OCI-M1 (cell line): ENCODE measurements at places on chromosomes 6 and 20.

GRCh38 chr6:37138856-37139229 is 31.1 kb upstream of the PIM1 start:
- DNase-seq: no peak

- no peak for DNase-seq
Observed at GRCh38 chr6:158408552-158409130, 96.4 kb downstream of the TULP4 start.

DNA sequence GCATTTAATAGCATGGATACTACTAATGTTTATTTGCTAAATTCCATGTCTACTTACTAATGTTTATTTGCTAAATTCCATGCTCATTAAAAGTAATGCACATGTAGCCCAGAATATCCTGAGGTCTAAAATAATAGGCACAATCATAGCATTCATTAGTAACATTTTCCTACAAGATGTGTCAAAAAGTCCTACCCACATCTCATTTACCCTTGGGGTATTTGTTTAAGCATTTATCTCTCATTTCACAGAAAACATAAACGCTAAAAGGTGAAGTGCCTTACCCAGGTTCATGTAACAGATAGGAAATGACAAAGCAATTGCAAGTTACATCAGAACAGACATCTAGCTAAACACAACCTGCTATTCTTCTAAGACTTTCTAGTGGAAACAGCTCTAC is 457.1 kb downstream of the HACE1 start:
- DNase-seq: peak; percentile 33

- DNase-seq: no peak
Observed at GRCh38 chr6:43669050-43669921, 18.3 kb downstream of the MRPS18A start.
